Right ventricle myocardium inferior (tissue), 1 donor: ENCODE measurements at places on chromosomes 7 and 10. TPM values are rescaled to one million over a fixed set of nuclear protein-coding genes. Genes with fewer than 3 reads are reported as not detected.

- DNase-seq = no peak
Measured at GRCh38 chr7:36659172-36659516, 65.2 kb downstream of the AOAH start.

DNA sequence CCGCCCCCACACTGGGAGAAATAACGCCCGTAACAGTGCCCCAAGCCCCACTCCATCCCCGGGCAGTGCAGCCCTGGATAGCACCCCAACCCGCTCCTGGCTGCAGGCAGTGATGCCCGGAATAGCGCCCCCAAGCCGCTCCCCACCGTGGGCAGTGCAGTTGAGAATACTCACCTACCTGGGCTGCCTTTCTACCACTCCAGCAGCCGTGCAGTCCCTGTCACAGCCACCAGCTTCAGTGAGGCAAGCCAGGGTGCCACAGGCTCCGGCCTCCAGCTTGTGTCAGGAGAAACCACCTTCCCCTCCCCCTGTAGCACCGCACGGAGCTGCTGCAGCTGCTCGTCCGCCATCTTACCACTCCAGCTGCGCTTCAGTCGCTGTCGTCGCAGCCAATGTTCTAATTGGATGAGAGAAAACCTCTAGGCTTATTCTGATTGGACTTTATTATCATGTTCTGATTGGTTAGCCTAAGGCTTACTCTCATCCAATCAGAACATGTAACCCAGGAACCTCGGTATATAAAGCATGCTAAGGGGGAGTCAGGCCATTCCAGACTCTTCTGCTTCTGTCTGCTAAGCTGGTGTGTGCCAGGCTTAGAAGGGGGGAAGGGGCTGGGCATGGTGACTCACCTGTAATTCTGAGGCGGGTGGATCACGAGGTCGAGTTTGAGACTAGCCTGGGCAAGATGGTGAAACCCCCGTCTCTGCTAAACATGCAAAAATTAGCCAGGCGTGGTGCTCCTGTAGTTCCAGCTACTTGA lies 53.2 kb upstream of the ZNF33B start:
- no peak for DNase-seq

ABCB4 gene
- total RNA-seq = 4.4 TPM

DNA sequence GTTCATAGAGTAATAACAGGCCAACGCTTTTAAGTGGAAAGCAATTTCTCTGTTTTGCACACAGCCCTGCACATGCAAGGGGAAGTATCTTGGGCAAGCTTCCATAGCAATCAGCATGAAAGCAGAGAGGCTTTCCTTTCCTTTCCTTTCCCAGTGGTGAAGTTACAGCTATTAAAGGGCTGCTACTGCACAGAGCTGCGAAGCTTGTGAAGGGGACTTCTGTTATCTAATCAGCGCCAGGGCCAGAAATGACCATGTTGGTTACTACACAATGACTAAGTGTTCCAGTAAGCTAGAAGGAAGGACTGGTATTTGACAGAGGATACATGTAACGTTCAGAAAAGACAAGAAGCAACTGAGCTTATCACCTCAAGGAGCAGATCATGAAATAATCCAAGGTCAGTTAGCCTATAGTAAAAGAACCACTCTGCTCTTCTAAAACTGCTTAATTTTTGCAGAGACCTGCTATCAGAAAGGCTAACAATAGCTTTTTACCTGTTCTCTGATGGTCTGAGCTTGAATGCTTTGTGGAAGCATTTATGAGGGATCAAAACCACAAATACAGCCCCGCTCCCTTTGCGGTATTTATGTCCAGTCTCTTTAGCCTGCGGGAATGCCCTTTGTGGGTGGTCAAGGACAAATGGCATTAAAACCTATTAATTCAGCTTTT lies 45.9 kb downstream of the SGMS1 start:
- DNase-seq = no peak

- no peak for DNase-seq
Measured at GRCh38 chr10:118286051-118286838, 55.9 kb downstream of the FAM204A start.

DNA sequence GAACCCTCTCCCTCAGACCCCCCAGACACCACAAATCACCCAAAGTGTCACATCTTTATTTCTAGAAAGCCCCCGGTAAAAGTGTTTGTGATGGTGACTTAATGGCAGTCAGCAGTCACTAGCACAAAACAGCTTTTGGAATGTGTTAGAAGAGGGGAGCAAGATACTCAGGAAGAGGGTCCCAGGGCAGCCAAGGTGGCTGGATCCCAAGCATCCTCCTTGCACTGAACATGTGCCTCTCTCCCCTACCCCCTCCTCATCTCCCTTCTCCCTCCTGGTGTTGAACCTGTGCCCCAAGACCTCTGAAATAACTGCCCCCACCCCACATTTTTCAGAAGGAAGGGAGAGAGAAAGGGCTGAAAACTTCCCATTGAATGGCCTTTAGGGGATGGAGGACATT lies 37.8 kb upstream of the MXI1 start:
- no peak for DNase-seq

UBE2D1 gene
- 55.3 TPM for total RNA-seq

DNA sequence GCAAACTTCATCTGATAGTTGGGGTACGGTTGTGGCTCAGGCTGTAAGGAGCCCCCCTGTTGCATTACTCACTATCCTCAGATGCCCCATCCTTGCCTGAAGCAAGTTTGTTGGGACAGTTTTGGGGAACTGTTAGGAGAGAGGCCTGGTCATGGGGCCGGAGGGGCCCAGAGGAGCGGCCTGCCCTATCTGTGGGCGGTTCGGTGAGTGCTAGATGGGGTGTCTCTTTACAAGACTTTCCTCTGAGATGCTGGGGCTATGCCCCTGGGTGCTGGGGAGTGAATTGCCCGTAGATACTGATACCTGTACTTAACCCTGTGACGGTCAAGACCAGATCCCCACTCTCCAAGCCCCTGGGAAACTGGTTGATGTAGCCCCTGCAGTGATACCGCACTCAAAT lies 12.4 kb downstream of the CUX1 start:
- no peak for DNase-seq

- DNase-seq = no peak
Measured at GRCh38 chr7:135715673-135716072, 12.3 kb downstream of the SLC13A4 start.
